ENCODE measurements at places on chromosomes 2 and 18.

GRCh38 chr2:236686561-236686960 is 116.9 kb downstream of the ACKR3 start:
- H3K27ac ChIP-seq, result no peak overlapping the region
- DNase-seq, result no peak
- H3K27me3 ChIP-seq, result no peaks in the 10 kb centered on the region

- no peak overlapping the region for H3K4me3 ChIP-seq
- H3K27ac ChIP-seq, result no peak overlapping the region
- no peak for DNase-seq
- H3K36me3 ChIP-seq, result no peaks in the 10 kb centered on the region
- no peaks in the 10 kb centered on the region for H3K4me1 ChIP-seq
Observed at GRCh38 chr18:23151414-23152099, 16.3 kb downstream of the CABLES1 start.

GRCh38 chr2:164061129-164061746 is 325.4 kb upstream of the FIGN start:
- no peaks in the 10 kb centered on the region for H3K4me1 ChIP-seq
- H3K27me3 ChIP-seq, result no peaks in the 10 kb centered on the region
- DNase-seq, result no peak
- no peaks in the 10 kb centered on the region for H3K36me3 ChIP-seq
- no peak overlapping the region for H3K27ac ChIP-seq
- no peak overlapping the region for H3K4me3 ChIP-seq

GRCh38 chr2:182080493-182080892 is 94.8 kb downstream of the PPP1R1C start:
- peaks cover 13% of the 10 kb centered on the region for H3K4me1 ChIP-seq
- H3K36me3 ChIP-seq, result no peaks in the 10 kb centered on the region
- H3K27ac ChIP-seq, result no peak overlapping the region
- no peak overlapping the region for H3K4me3 ChIP-seq
- DNase-seq, result no peak

GRCh38 chr2:47599171-47599570 is 183.8 kb upstream of the MSH6 start:
- no peak for DNase-seq
- no peak overlapping the region for H3K4me3 ChIP-seq
- no peaks in the 10 kb centered on the region for H3K4me1 ChIP-seq
- no peaks in the 10 kb centered on the region for H3K27me3 ChIP-seq
- no peak overlapping the region for H3K27ac ChIP-seq

- no peak overlapping the region for H3K27ac ChIP-seq
- H3K27me3 ChIP-seq, result no peaks in the 10 kb centered on the region
- no peak overlapping the region for H3K4me3 ChIP-seq
- no peaks in the 10 kb centered on the region for H3K36me3 ChIP-seq
Observed at GRCh38 chr2:46481198-46482193, 2.1 kb downstream of the TMEM247 start.
